ENCODE measurements at places on chromosomes 6 and 20. TPM values are rescaled to one million over a fixed set of nuclear protein-coding genes. Genes with fewer than 3 reads are reported as not detected.

Gene EFCAB8
- under 0.01 TPM for total RNA-seq

Gene LY6G6F
- not detected for total RNA-seq

Gene RIMS1
- 5.4 TPM for total RNA-seq

Gene TSPO2
- total RNA-seq = not detected

Gene ARHGAP18
- total RNA-seq = 32.9 TPM

Gene SSR1
- 127 TPM for total RNA-seq

Gene TRIM15
- not detected for total RNA-seq

Gene HLA-DQB1
- total RNA-seq = 0.16 TPM

Gene PHF20
- 37.8 TPM for total RNA-seq

Gene FHL5
- not detected for total RNA-seq

Gene ADGB
- not detected for total RNA-seq

Gene HLA-DQA1
- not detected for total RNA-seq

Gene UBD
- not detected for total RNA-seq

Gene MAPK14
- 74.4 TPM for total RNA-seq

Gene SPTLC3
- 3.6 TPM for total RNA-seq

Gene IL17A
- not detected for total RNA-seq

Gene CST5
- not detected for total RNA-seq

Data from hair follicle dermal papilla cell (primary cell).